ENCODE measurements at places on chromosomes 11 and 22. TPM values are rescaled to one million over a fixed set of nuclear protein-coding genes. Genes with fewer than 3 reads are reported as not detected.

TMEM151A gene
- total RNA-seq: 0.36 TPM

DNA sequence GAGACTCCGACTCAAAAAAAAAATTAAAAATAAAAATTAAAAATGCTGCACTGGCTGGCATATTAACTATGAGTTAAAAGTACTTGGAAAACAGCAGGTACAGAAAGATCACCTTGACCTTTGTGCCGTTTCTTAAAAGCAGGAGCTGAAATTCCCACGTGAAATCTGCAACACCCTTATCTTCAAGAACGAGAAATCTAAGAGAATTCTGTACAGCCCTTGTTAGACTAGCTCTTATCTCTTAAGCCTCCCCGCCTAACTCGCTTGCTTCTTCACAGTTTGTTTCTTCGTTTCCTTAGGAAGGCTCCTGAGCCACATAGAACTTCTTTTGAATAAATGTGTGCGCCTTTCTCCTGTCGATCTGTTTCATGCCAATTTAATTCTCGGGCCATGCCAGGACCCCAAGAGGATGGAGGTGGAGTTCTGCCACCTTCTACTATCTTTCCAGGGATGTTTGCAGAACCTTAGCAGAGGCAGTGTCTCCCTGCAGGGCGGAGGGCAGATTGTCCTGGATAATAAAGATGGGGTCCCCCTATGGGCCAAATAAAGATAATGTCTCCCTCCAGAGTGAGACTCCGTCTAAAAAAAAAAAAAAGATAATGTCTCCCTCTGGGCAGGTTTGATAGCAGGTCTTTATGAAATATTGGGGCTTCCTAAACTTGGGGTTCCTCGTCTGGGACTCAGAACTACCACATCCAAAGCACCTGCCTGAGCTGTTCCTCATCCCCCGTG lies 27.4 kb upstream of the SYT8 start:
- DNase-seq: peak; percentile 74

DNA sequence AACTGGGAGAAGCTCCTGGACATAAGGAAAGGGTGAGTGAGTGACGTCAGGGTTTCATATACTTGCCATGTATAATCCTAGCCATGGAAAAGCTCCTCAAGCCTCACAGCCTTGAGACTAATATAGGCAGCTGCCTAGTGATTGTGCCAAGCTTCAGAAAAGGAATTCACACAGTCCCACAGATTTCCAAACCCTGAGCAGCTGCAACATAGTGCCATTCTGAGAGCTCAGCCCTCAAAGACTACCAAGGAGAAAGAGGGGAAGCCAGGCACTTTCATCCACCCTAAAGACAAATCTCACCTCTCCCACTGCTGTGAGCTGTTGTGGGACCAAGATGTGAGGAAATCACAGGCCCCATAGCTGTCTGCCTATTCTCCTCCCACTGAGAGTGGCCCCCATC lies 707.9 kb upstream of the ANO5 start:
- DNase-seq: no peak

- DNase-seq: peak; percentile 93
Observed at GRCh38 chr22:37260901-37261336, 16.9 kb upstream of the RAC2 start.

DNA sequence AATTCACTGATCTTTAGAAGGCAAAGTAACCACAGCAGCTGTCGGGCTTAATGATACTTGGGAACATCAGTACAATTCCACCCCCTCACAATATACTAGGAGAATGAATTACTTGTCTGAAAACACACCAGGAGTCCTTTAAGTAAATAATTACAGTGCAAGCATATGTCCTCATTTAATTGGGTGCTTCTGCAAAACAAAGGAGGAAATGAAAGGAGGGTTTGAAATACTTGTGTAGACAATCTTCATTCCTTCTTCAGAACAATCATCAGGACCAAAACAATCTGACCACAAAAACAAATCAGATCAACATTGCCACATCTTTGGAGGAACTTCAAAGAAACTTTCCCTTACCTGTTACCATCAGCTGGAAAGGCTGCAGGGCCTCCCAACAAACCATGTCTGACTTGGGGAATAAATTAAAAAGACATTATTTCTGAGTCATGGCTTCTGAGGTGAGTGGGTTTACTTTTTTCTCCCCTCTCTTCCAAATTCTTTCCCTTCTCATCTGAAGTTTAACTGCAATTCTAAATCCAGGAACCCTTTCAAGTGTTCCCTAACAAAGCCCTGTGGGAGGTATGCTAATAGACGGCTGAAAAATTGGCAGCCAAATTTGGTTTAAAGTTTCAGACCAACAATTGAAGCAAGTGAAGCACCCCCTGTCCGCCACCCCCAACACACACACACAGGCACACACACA lies 12.5 kb upstream of the CCDC117 start:
- DNase-seq: peak; percentile 58

DNA sequence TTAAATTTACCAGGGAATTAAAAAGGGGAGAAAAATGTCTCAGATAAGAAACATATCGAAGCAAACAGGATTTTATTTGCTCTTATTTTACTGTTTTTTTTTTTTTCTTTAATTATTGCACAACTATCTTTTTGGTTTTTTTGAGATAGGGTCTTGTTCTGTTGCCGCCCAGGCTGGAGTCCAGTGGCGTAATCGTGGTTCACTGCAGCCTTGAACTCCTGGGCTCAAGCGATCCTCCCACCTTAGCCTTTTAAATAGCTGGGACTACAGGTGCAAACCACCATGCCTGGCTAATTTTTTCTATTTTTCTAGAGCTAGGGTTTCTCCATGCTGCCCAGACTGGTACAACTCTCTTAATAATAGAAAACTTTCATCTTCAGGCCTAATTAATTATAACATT lies 32.5 kb downstream of the DRG1 start:
- DNase-seq: no peak

GRCh38 chr11:66996609-66997273 lies 21.6 kb downstream of the C11orf86 start:
- DNase-seq: peak; percentile 92
